ENCODE measurements at places on chromosomes 5 and 9.

GRCh38 chr5:134517553-134517952 is 7.9 kb upstream of the JADE2 start:
- no peak for DNase-seq

- DNase-seq, result no peak
Observed at GRCh38 chr5:68169903-68170302, 45.7 kb upstream of the PIK3R1 start.

DNA sequence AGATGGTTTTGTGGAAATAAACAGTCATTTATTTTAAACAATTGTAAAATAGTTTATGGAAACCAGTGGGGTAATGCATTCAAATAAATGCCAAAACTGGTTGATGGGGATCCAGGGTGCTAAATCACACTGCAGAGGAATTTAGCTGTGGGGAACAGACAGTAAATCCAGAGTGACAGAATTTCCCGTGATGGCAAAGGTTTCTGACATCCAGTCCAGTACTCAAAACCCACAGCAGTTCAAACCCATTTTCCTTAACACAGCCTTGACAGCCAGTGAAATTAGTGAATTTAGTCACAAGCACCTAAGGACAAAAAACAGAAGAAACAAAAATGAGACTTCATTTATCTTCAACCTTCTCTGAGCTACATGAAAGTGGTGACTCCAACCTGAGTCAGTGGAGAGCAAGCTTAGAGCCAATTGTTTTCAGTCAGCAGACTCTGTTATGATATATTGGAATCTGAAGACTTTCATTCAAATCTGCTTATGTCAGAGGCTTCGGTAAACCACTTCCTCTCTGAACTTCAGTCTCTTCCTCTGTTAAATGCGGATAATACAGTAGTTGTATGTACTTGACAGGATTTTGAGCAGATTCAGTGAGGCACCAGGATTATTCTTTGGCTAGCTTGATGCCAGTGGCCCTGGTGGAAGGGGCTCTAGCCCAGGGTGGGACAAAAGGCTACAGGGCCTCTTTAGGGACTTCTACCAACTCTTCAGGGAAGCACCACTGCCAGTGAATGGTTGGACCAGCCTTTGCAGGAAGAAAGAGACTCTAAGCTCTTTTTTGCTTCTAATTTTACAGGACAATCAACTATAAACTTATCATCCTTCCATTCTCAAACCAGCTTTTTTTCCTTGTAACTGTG is 185.3 kb downstream of the MAPKAP1 start:
- no peak for DNase-seq

DNA sequence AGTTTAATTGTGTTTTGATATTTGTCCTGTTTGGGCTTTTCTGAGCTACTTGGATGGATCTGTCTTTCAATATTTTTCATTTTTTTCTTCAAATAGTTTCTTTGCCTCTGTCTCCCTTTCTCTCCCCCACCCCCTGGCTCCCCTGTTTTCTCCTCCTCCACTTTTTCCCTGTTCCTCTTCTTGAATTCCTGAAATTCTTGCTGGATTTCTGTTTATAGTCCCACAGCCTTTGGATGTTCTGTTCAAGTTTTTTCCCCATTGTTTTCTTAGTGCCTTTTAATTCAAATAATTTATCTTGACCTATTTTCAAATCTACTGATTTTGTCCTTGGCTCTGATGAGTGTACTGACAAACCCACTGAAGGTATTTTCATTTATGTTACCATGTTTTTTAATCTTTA is 113.0 kb downstream of the VPS13A start:
- no peak for DNase-seq

DNA sequence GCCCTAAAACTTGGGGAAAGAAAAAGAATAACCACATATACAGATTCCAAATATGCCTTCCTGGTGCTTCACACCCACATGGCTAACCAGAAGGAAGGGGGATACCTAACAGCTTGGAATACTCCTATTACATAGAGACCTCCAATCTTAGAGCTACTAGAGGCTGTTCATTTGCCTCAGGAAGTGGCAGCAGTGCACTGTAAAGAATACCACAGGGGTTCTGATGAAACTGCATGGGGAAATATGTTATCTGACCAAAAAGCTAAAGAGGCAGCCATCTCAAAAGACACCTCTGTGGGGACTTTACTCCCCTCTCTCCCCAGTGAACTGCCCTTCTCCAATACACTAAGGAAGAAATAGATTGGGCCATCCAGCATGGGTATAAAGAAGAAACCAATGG is 66.4 kb downstream of the CDKN2A start:
- no peak for DNase-seq

GRCh38 chr5:135149956-135150723 is 116.1 kb upstream of the PITX1 start:
- no peak for DNase-seq

DNA sequence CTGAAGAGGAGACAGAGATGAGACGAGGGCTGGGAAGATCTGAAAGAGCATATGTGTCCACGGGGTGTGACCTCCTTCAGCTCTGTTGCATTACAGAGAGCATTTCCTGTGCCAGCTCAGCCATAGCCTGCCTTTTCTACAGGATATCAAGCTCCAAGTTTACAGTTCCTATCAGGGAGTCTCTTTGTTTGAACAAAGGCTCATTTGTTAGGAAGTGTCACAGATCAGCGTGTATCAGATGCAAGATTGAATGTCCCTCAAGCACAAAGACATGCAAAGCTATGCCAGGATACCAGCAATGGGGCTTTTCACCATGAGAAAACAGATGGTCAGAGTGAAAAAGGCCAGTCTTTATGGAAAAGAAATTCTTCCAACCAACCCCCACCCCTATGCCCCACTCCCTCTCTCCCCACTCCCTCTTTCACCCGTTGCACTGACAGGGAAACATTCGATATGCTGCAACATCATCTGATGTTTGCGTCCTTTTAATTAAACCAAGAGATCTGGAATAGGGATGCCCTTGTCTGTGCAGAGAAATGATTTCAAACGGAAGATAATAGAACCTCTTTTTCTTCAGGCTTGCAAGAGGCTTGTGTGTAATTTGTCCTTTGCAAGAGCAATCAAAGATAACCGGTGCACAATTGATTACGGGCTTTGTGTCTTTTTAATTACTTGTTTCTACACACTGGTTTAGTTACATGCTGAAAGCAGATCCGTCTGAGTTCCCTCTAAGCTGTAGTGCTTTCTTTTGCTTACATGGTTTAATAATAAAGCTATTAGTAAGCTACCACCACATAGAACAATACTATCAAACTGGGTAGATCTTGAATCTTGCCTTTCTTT is 263.1 kb upstream of the RGMB start:
- no peak for DNase-seq

DNA sequence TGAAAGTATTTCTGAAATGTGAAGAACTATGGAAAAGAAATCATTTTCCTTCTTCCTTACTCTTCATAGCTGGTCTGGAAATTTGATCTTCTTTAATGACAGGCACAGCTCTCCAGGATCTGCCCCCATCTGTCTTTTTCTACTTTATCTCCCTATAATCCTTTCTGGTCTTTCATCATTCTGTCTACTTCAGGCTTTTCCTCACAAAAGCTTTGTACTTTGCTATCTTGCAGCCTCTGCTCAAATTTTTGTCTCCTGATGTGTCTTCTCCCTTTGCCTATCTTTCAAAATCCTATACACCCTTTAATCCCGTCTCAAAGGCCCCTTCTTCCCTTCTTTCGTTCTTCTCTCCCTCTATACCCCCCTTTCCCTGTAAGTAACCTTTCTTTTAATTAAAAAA is 114.9 kb upstream of the ATP10B start:
- no peak for DNase-seq

- DNase-seq, result no peak
Observed at GRCh38 chr5:116534964-116535651, 39.5 kb downstream of the SEMA6A start.

DNA sequence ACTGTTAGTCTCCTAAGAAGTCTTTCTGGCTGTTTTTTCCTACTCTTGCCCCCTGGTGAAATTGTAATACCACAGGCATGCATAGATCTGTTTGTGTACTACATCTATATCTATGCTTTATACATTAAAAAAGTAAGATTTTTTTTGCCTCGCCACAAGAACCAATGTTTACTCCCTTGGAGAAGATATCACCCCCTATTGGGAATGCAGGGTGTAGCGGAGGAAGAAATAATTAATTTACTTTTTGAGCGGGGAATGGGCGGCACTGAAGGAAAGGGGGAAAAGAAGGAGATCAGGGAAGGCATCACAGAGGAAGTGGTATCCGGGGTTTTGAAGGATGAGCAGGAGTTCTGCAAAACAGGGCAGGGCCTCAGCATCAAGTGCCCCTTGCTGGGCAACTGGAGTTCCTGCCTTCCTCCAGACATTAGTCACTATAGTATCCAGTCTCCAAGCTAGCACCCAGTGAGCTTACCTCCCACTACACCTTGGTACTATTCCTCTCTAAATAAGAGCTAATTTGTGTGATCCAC is 134.9 kb downstream of the GABBR2 start:
- DNase-seq, result no peak

DNA sequence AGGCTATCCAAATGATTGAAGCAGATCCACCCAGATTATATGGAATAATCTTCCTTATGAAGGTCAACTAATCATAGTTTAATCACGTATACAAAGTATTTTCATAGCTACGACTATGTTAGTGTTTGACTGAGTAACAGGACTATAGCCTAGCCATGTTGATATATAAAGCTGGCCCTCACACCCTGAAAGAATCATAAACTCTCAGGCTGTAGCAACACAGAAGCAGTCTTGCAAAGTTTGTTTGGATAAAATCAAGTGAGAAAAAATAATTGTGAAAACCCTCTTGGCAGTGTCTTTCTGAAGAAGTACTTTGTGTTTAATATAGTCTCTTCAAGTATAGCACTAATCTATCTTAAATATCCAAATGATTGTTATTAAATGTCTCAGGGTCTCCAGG is 374.5 kb upstream of the DAB2 start:
- DNase-seq, result no peak
